ENCODE measurements at places on chromosomes 5 and 9.

GRCh38 chr5:9121597-9121996 lies 424.3 kb downstream of the SEMA5A start:
- no peak for DNase-seq

GRCh38 chr5:37214550-37214949 lies 34.6 kb downstream of the CPLANE1 start:
- DNase-seq = no peak

- DNase-seq = no peak
Observed at GRCh38 chr9:17319864-17320263, 185.0 kb downstream of the CNTLN start.

DNA sequence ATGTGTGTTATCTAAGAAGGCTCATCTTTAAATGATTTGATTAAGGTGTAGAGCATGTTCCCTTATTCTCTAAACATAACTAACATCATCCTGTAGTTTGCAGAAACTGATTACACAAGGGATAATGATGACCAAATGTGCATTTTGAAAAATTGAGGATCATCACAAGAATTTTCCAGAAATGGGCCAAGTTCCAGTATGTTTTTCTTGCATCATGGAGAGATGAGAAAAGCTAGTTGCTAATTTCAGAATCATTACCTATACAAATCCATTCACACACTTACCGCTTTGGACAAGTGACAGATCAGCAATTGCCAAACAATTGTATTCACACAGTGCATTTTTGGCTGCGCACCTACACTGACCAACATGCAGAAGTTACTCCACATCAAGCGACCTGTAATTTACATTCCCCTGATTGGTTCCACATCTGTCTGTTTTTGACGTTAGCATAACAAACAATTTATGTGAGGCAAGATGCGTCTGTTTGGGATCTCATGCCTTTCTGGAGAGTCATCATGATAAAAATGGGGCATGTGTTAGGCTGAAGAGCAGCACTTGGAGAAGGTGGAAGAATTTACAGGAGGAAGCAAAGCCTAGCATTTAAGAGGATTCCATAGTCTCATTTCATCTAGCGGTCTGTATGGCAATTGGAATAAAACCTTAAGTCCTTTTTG lies 2.8 kb upstream of the BNC2 start:
- DNase-seq = no peak

- DNase-seq = no peak
Observed at GRCh38 chr5:1671351-1671750, 128.3 kb downstream of the MRPL36 start.

DNA sequence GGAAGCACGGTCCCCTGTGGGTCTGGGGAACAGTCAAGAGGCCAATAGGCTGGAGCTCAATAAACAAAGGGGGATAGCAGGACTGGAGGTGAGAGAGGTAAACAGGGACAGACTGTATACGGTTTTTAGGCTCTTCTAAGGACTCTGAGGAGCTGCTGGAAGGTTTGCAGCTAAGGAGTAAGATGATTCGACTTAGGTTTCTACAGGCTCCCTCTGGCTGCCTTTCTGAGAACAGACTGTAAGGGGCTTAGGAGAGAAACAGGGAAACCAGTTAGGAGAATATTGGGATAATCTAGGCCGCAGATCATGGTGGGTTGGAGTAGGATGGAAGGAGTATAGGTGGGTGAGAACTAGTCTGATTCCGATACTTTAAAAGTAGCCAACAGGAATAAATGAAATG lies 10.4 kb downstream of the CDK5RAP2 start:
- DNase-seq = no peak

- no peak for DNase-seq
Observed at GRCh38 chr9:35757892-35758275, 3.8 kb upstream of the MSMP start.

- no peak for DNase-seq
Observed at GRCh38 chr5:96924016-96924443, 11.8 kb upstream of the LNPEP start.

- no peak for DNase-seq
Observed at GRCh38 chr5:173777674-173778073, 110.5 kb upstream of the CPEB4 start.

GRCh38 chr9:35760651-35761050 lies 6.6 kb upstream of the MSMP start:
- DNase-seq = no peak

DNA sequence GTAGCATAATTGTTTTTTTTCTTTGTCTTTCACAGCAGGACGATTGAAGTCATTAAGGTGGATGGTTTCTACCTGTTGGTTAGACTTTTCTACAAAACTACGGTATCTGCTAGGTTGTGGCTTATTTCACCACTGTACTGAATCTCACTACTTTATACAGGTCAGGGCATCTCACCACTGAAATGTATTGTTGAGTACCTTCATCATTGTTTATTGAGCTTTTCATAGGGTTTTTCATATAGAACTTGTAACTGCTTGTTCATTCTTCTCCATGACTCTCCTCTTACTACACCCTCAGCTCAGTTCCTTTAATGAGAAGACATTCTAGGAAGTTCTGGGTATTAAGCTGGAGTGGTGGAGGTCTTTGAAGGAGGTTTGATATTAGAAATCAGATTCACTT lies 75.1 kb downstream of the PAM start:
- no peak for DNase-seq

DNA sequence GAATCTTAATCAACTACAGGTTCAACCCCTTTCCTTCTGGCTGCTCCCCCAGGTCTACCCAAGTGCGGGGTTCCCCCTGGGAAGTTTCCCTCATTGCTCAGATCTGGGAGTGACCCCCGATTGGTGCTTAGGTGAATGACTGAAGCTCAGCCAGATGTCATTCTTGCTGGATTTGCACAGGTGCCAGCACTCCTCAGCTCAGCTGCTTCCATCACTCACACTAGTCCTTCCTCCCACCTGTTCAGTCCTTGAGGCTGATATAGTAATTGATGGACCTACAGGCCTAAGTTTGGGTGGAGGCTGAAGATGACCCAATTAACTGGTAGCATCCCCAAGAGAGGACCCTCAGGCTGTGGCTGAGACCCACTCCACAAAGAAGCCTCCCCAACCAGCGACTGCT lies 32.9 kb downstream of the PRLR start:
- no peak for DNase-seq

- DNase-seq = no peak
Observed at GRCh38 chr9:97786341-97786740, 66.7 kb upstream of the FOXE1 start.

- DNase-seq = no peak
Observed at GRCh38 chr9:9612755-9613154, 1000.0 kb downstream of the PTPRD start.

Data from GM12864 (cell line).